ENCODE measurements at places on chromosomes 7 and 10. TPM values are rescaled to one million over a fixed set of nuclear protein-coding genes. Genes with fewer than 3 reads are reported as not detected.

GRCh38 chr7:83738291-83738835, 89.4 kb upstream of the SEMA3E start:
- no peak for DNase-seq

- no peak for DNase-seq
Measured at GRCh38 chr7:75900617-75901315, 14.2 kb upstream of the POR start.

The ELN gene
- total RNA-seq = 3.3 TPM

The CALHM1 gene
- total RNA-seq = not detected
